ENCODE measurements at places on chromosomes 6 and 20.

- DNase-seq = no peak
Measured at GRCh38 chr20:48153523-48153922, 368.2 kb upstream of the SULF2 start.

DNA sequence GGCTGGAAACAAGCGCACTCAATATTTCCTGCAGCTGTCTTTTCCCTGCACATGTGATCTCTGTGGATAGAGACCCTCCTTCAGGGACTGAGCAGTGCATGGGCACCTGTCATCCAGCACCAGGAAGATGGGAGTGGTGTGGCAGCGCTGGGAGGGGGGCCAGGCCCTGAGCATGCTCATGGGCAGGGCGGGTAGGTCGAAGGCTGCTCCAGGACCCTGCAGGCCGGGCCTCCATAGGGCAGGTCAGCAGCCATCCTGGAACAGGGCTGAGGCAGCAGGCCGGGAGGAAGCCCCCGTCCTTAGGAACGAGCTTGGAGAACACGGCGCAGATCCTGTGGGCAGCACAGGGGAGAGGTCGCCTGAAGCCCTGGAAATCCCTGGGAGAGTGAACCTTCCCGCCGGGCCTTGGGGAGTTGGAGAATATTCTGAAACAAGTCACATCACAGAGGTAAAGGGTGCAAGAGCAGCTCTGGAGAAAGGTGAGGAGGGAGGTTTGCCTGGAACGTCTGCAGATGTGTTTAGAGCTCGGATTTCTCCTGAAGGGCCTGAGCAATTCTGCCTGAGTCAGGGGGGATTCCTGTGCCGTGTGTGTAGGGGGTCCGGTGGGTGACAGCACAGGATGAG is 133.2 kb downstream of the SMOC2 start:
- no peak for DNase-seq

GRCh38 chr20:1319462-1319861 is 9.5 kb downstream of the SDCBP2 start:
- DNase-seq = no peak

DNA sequence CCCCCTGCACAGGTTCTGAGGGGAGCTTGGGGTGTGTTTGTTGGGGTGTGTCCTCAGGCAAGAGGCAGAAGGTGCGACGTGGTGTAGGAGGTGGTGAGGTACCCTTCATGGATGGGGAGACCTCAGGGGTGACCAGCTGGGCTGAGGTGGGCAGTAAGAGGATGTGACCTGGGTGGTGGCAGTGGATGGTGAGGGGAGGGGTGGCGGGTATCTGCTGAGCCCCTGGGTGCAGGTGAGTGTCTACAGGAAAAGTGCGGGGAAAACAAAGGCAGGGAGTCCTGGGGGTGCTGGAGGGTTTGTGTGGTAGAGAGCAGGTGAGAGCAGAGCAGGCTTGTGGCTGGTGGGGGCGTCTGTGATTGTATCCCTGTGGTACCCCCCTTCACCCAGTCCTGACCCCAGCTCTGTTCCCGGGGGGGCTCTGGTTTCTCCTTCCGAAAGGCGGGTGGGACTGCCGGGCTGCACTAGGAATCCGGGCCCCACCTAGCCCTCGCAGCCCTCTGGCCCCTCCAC is 631 bp downstream of the RAET1L start:
- no peak for DNase-seq

DNA sequence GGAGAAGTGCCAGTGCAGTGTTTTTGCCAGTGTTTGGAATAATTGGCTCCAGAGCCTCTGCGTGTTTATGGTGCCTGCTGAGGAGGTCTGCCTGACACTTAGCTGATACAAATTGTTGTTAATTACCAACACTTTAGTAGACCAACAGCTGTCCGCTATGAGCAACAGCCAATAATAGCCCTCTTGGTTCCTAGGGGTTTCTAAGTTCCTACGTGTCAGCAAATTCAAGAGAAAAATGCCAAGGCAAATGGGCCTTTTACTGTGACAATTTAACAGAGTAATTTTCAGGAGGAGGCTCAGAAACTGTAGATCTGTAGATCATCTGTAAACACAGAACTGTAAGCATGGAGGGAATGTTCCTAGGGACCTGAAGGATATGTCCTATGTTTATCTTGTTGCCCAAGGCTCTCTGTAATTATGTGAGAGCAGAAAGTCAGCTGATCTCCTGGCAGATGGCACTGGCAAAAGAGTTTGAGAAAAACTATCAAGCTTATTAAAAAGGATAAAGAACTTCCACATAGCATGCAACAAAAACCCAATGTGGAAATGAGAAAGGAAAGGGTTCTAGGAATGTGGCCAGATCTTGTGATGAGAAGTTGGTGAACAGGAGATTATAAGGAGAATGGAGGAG is 157.7 kb downstream of the GJA1 start:
- DNase-seq = no peak

- DNase-seq = peak; percentile 20
Measured at GRCh38 chr6:111427341-111428116, 55.5 kb downstream of the REV3L start.

DNA sequence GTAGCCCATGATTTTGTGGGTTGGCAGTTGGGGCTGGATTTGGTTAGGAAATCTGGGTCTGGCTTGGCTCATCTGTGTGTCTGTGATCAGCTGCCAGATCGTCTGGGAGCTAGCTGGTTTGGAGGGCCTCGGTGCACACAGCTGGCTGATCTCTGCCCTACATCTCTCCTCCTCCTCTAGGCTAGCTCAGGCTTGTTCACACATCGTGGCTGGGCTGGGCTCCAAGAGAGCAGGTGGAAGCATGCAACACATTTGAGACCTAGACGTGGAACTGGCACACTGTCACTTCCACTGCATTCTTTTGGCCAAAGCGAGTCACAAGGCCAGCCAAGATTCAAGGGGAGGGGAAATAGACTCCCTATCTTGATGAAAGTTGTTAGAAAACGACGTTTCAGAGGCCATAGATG is 15.9 kb downstream of the NDUFAF5 start:
- no peak for DNase-seq

GRCh38 chr20:52191132-52191915 is at the start of gene ZFP64:
TSS of gene ZFP64 (minus strand) at chr20:52191779. CDS start at chr20:52191636, 143 bp downstream.
- DNase-seq = peak; percentile 75

DNA sequence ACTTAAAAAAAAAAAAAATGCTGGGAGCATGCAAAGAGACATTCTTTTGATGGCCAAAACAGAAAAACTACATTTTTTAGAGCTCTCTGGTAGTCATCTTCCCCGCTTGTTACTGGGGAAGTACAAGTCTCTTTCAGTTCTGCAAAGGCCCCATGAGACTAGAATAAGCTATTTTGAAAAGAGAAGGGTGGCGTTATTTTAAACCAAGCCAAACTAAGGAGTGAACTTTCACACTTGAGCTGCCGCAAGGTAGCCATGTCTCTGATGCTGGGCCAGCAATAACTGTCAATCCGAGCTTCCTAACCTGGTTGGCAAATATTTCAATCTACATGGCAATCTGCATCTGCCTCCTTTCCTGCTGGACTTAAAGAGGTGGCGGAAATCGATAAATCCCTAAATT is 96.7 kb downstream of the L3MBTL3 start:
- DNase-seq = no peak

DNA sequence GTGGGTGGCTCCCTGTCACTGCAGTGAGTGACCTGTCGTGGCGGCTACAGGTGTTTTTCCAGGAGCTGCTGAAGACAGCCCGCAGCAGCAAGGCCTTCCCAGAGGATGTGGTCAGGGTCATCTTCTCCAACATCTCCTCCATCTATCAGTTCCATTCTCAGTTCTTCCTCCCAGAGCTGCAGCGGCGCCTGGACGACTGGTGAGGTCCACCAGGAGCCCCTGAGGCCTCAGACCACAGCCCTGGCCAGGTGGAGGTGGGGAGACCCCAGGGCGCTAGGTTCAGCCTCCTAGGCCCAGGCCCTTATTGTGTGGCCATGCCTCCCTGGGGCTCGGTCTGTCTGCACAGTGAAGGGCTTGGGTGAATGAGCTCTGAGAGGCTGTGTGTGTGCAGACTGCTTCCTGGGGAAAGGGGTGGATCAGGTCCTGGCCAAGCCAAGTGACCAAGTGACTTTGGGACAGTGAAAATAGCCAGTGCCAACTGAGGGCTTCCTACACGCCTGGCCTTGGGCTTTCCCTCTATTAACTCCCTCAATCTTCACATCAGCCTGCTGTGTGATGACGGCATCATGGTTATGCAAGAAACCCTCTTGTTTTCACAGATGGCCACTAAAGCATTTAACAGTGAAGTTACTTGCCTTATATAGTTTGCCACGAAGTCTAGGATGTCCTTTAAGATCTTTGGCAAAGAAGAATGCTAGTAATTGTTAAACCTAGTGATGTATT is 6.4 kb downstream of the FGD2 start:
- no peak for DNase-seq

- no peak for DNase-seq
Measured at GRCh38 chr6:46130666-46131065, 877 bp downstream of the ENPP4 start.

GRCh38 chr20:61560361-61560853 is 308.3 kb downstream of the CDH4 start:
- DNase-seq = no peak

- no peak for DNase-seq
Measured at GRCh38 chr20:17636523-17637412, 45.3 kb downstream of the RRBP1 start.
